ENCODE measurements at places on chromosomes 11 and 22.

GRCh38 chr11:10868352-10868751 is 10.5 kb upstream of the ZBED5 start:
- no peak for DNase-seq

DNA sequence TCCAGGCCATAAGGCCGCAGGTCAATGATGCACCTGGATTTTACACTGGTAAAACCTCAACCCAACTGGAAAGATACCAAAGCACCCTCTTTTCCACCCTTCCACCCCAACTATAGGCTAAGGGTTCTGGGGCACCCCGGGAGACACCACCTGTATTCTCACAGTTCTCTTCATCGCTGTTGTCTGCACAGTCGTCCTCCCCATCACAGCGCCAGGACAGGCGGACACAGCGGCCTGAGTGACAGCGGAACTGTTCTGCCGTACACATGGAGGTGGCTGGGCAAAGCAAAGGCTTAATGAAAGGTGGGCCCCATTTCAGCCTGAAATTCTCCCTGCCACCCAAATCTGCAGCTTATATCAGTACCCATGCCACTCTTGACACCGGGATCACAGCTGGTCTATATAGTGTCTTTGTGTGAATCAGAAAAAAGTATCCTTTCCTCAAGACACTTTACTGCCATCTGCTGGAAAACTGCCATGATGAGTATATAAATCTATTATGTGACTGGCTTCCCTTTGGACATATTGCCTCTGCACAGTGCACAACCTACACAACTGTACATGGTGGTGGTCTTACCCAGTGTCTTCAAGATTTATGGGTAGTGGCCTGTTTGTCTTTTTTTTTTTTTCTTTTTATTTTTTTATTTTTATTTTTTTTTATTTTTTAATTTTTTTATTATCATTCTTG is 21.5 kb downstream of the LRP4 start:
- DNase-seq = no peak

DNA sequence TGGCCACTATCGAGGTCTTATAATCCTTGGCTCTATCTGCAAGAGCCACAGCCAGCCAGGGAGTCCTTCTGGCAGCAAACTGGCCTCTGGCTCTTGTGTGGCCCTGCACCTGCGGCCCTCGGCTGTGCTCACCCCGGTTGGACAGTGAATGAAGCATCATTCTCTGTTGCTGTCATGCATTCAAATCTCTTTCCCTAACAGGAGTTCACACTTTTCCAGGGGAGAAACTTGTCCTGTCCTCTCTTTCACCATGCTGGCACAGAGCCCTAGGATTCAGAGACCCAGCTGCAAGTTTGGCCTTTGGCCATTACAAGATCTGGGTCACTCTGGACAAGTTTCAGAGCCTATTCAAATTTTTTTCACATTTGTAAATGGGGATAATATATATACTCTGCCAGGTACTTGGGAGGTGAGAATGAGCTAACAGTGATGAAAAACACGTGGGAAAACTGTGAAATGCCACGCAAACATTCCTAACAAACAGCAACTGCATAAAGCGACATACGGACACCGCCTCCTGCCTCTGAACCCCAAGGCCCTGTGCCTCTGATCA is 34.2 kb downstream of the TMEM184B start:
- DNase-seq = no peak

- no peak for DNase-seq
These were observed 3.9 kb downstream of the MFNG start for GRCh38 chr22:37482244-37482643.

GRCh38 chr11:66617155-66617834 is 865 bp downstream of the RBM14 start:
- no peak for DNase-seq
